SHP77 treated with DMSO at 0.1 percent for 48 hours (cell line): ENCODE measurements at places on chromosomes 2 and 18.

GRCh38 chr2:222033541-222033940 is 265.3 kb downstream of the PAX3 start:
- DNase-seq = no peak

DNA sequence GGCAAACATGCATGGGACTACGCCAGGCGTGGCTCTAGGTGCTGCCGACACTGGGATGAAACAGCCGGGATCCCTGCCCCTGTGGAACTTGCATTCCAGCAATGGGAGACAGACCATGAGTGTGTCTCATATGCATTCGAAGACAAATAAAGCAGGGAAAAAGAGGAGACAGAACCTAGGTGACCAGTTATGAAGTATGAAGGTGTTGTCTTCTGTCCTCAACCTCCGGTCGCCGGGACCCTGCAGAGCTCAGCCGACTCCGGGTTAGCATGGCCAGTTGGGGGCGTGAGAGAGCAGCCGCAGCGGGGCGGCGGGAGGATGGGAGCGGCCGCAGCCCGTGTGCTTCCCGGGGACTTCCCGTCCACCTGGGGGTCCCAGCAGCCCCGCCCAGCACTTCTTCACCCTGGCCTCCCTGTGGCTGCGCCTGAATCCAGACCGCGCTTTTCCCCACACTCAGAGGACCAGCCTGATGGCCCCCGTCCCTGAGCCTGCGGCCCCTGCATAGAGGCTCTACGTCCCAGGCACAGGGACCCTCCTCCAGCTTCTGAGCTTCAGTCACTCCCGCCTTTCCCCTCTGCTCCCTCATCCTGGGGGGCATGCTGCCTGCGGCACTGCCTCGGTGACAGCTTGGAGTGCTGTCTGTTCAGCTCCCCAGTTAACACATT is 11.4 kb downstream of the ID2 start:
- no peak for DNase-seq

DNA sequence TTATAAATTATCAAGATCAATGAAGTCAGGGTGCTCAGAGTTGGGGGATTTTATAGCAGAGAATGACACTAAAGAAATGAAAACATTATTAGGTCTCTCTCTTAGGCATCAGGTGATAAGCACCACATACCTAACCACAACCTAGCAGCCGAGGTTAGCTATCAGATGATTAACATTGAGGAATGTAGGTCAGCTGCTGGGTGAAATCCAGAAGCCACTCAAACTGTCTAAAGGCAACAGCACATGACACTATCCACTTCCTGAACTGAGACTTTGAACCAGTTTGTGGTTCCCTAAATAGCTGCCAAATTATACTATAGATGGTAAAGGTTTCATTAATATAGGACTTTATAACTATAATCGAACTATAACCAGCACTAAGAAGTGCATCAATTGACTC is 4.7 kb downstream of the EPG5 start:
- DNase-seq = no peak

- DNase-seq = no peak
These were observed 50.1 kb downstream of the ST3GAL5 start for GRCh38 chr2:85838641-85839040.

GRCh38 chr18:63099848-63100629 is 219.5 kb downstream of the BCL2 start:
- no peak for DNase-seq

- DNase-seq = no peak
These were observed 8.2 kb downstream of the FBXO11 start for GRCh38 chr2:47897883-47898731.

DNA sequence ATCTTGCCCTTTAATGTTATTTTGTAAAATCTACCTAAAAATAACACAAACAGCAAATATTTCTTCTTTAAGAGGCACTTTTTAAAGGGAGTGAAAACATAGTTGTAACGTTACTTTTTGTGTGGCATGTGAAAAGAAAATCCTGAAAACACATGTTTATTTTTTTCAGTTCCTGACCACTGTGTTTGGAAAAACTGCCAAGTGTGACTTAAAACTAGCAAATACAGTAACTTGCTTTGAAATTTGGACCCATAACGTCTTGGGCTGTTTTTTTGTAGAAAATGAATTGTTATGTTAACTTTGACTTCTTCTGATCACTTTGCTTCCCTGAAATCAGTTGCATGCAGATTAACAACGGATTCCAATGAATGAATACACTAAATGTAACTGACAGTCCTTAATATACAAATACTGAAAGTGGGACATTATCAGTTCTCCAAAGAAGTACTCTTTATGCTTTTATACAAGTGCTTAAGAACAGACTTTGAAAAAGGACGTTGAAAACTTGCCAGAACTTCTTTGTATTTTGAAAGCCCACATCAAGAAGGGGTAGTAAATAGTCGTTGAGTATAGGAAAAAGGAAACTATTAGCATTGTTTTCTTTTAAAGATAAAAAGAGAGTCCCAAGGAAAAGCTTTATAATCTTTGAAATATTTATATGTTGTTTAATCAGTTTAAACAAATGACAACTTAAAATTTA is 96.1 kb upstream of the ZEB2 start:
- no peak for DNase-seq

DNA sequence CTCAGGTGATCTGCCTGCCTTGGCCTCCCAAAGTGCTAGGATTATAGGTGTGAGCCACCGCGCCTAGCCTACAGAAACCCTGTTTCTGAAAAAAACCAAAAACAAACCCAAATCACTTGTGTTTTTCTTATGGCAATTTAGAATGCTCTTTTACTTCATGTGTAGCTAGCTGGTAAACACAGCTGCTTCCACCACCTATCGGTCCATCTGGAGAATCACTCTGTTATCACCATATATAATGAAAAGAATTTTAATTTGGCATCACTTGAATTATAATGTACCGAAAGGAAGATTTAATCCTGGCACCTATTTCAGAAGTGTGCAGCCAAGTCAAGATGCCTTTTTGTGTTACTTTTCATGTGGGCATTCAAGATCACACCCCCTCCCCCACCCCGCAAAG is 86.5 kb upstream of the ITGB6 start:
- DNase-seq = no peak

GRCh38 chr18:35581898-35582641 is 530 bp downstream of the GALNT1 start:
- no peak for DNase-seq

DNA sequence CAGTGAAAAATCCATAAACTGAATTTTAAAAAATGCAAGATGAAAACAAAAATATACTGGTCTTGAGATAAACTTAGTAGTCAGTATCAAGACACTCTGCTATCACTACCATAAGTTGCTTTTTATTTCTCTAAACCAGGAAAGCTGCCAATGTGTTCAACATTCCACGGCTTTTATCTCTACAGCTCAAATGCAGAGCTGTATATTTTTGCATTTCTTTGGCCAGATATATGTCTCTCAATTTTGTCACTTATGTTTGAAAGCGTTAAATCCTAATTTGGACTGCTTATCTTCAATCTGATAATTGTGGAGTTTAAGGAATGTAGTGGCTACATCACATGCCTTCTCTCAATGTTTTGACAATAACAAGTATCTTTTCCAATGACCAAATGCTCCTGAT is 609.5 kb downstream of the EPHA4 start:
- DNase-seq = no peak

- DNase-seq = no peak
These were observed 230.1 kb downstream of the SEPTIN10 start for GRCh38 chr2:109383505-109384307.

- no peak for DNase-seq
These were observed 1.5 kb downstream of the CIDEA start for GRCh38 chr18:12255626-12256026.

- DNase-seq = no peak
These were observed 43.7 kb downstream of the POU3F3 start for GRCh38 chr2:104897515-104898184.

GRCh38 chr2:157261199-157261782 is 3.8 kb downstream of the GALNT5 start:
- no peak for DNase-seq

- DNase-seq = no peak
These were observed 142.9 kb upstream of the HDAC4 start for GRCh38 chr2:239543702-239544101.

DNA sequence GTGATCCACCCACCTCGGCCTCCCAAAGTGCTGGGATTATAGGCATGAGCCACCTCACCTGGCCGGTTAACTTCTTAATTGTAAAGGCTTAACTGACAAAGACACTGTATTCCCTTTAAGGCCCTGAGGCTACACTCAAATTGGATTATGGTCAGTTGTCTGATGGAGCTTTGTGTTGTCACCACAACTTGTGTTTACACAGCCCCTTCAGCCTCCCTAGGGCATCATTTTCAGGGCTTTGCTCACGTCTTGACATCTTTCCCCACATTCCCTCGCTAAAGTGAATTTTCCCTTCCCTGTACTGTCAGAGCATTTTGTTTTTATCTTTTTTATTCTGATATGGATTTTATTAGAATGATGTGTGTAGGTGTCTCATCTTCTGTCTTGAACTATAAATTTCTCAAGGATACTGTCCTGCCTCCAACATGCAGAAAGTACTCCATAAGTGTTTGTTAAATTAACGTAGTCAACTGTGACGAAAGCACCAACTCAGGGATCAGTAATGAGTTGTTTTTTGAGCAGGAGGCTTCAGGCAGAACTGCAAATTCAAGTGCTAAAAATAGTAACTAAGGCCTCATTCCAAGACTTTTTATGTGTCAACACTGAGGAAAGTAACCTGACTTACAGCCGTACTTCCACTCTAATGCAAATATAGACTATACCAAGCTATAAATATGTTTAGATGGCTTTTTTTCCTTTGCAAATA is 77.1 kb upstream of the NARS1 start:
- no peak for DNase-seq

GRCh38 chr2:226327830-226328229 is 471.8 kb downstream of the IRS1 start:
- DNase-seq = no peak

DNA sequence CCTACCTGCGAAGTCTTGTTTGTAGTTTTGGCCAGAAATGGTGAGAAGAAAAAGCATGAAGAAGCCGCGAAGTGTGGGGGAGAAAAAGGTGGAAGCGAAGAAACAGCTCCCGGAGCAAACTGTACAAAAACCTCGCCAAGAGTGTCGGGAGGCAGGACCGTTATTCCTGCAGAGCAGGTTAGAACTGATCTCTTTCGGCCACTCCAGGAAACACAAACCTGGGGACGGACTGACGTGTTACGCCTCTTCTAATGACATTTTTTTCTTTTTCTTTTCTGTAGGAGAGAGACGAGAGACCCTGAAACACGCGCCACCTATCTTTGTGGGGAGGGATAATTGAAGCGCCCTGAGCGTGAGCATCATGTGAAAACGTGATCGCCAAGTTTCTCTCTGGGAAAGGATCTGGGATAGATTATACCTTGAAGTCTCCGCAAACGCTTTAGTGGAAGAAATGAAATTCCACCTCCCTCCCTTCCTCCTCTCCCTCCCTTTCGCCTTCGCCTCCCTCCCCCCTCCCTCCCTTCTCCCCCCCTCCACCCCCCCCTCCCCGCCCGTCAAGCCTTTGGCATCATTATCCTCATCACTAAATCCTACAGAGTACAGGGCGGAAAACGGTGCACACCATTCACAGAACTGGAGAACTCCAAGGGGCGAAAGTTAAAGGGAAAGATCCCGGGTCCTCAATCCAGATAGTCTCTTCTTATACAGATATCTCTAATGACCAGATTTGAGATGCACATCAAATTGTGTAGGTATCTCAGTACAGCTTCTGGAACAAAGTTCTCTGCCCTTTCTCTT is at the start of gene ZEB2:
ZEB2 (minus strand) TSS at position 186 of the 798 bp plus-strand sequence. CDS start 2,769 bp downstream, outside the sequence.
- DNase-seq = no peak

DNA sequence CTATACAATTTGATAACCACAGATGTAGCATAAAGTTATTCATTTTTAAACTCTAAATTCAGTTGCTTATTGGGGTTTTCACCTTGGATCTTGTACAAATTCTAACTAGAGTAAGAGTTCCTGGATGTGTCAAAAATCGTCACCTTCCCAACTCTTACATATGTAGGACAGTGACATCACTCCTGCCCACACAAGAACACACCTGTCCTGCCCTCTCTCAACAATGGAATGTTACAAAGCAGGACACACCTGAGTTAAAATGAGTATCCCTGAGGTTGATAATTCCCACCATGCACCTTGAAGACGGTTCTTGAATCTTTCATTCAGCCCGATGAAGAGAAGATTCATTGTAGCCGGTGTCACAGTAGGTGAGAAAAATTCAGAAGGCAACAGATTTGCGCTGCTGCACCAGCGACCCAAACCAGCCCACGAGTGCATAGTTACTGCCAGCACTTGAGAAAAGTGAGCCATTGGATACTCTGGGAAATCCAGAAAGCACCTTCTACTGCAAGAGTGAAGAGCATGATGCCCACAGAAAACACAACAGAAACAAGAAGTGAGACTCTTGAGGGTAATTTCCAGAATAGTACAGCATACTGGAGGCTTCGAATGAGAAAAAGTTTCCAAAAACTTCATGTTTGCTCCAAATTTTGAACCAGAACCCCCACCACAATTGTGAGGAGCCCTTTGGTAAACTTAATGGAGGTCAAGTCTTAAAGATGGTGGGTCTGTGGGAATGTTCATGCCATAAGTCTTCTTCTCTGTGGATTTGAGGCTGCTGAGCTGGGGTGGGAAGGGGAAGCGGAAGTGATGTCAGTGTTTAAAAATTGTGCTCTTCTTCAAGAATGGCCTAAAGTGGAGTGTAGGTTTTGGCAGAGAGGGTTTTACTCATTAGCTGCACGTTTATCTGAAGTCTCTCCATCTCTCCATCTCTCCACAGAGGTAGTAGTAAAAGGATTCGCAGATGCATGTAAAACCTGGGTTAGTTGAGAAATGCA is 34.7 kb upstream of the ADAM23 start:
- no peak for DNase-seq

DNA sequence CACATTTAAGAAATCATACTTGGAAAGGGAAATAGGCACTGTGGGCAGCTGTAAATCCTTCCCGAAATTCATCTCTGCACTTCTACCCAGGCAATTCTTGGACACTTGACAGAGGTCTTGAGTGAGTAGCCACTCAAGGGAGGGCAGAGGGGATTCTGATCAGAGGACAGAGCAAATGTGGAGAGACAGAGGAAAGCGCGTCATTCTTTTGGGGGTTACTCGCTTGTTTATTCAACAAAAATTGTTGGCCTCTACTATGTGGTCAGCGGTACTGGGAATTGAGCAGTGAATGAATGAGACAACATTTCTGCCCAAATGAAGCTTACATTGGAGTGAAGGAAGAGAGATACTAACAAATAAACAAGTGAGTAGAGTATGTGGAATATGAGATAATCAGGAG is 41.4 kb upstream of the YES1 start:
- no peak for DNase-seq

- no peak for DNase-seq
These were observed 80.1 kb upstream of the EPB41L5 start for GRCh38 chr2:119932809-119933208.

DNA sequence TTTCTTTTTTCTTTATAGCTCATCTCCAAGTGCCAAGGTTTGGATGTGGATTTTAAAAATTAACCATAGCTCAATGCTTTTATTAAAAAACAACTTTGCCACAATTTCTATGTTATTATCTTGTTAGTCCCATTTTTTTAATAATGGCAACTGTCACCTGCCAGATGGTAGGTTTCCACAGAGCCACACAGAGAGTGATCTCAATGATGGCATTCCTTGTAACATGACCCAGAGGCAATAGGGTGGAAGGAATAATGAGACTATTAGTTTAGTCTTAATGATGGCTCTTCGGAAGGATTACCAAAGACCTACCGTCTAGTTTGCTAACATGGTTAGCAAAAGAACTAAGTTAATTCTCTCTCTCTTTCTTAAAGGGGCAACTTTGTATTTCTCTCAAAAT is 64.0 kb downstream of the REL start:
- DNase-seq = no peak

- DNase-seq = no peak
These were observed 103.7 kb upstream of the EML6 start for GRCh38 chr2:54619660-54620231.
